Mammary epithelial cell (primary cell): ENCODE measurements at places on chromosomes 13 and 19.

DNA sequence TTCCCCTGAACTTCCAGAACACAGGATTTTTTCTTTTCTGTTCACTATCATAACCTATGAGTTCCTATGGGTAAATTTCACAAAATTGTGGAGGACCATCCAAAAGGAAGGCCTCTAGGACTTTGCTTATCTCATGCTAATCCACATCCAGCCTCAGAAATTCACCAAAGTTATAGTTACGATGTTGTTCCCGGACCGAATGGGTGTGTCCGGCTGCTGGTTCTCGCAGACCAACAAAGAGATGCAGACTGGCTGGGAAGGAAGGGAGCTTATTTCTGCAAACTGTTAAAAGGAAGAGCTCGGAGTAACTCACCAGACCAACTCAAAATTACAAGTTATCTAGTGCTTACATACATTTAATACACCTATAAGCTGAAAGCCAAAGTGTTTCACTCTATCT, 882.9 kb upstream of the SPRY2 start:
- no peak for DNase-seq

GRCh38 chr19:18320865-18321733, 1.8 kb downstream of the LSM4 start:
- DNase-seq, result no peak

- DNase-seq, result no peak
Observed at GRCh38 chr19:40803170-40803856, 4.3 kb downstream of the EGLN2 start.

DNA sequence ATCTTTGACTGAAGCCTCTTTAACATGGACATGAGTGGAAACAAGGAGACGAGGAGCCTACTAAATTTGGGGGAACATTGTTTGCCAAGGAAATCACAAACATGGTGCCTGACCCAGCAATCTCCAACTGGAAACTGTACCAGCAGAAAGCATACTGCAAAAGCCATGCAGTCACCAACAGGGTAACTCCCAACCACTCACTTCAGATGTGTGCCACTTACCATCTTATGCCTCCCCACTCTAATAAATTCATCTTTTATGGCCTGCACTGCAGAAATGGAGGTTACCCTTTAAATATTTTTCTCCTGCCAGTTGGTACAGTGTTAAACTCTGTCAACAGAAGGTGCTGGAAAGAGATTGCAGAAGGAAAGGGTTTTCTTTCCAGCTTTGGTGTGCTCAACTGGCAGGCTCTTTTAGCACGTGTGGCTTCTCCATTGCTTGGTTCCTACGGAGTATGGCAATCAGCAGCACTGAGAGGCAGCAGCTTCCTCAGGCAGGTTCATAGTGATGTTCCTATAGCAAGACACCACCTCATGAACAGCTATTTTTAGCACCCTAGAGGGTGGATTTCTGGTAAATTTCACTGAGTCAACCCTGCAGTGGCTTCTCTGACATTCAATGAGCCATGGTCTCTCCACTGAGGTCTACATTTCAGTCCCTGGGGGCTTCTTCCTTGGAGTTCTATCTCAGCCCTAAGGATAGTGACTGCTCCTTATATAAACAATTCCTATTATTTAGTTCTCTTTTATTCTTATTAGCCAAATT, 21.4 kb downstream of the MIR17HG start:
- DNase-seq, result no peak

DNA sequence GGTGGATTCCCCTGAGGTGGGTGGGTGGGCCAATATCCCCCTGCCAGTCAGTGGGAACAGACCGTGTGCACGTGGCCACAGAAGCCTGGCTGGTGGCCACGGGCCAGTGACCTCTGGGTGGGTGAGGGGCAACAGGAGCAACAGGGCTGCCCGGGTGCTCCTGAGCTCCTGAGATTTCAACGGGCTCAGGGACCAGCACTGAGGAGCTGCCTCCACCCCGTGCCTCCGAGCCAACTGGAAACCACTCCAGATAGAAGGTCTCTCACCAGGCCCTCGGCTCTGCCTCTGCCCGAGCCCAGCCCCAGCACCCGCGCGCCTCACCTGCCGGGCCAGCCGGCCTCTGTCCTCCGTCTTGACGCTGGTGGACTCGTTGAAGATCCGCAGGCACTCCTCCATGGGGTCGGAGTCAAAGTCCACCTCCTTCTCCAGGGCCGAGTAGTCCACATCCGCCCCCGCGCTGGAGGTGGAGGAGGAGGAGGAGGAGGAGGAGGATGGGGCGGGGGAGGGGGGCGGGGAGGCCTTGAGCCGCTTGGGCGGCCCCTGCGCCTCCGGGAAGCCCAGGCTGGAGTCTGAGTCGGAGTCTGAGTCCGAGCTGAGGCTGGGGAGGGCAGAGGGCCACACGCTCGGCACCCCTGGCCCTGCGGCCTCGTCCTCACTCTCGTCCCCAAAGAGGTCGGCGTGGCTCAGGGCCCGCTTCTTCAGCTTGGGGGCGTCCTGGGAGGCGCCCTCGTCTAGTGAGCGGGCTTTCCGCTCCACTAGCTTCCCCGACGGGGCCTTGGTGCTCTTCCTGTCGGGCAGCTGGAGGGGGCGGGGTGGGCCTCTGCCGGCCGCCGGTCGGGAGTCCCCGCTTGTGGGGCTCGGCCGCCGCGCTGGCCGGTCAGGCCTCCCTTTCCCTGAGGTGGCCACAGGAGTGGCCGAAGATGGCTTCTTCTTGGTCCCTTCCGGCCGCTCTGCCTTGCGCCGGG, 14.8 kb upstream of the ATP8B3 start:
- no peak for DNase-seq

- no peak for DNase-seq
Observed at GRCh38 chr13:98536729-98537128, 40.2 kb downstream of the STK24 start.

DNA sequence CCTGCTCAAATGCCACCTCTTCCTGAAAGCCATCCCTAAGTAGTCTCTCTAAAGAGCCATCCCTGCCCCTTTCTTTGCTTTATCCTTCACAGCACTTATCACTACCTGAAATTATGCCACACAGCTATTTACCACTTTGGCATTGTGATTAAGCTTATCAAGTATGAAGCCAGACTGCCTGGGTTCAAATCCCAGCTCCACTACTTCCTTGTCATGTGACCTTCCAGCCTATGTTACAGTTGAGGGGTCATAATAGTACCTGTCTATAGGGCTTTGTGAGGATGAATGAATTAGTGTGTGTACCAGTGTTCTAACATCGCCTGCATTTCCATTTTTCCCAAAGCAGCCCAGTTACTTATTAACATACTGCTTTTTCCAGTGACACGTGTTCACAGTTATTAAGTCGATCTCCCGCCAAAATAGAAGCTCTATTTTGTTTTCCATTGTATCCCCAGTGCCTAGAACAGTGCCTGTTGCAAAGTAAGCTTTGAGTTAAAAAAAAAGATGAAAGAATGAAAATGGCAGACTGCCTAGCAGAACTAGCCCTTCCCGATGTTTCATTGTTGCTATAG, 32.8 kb downstream of the ZSWIM9 start:
- DNase-seq, result no peak

- no peak for DNase-seq
Observed at GRCh38 chr13:97276862-97277269, 54.7 kb downstream of the MBNL2 start.

DNA sequence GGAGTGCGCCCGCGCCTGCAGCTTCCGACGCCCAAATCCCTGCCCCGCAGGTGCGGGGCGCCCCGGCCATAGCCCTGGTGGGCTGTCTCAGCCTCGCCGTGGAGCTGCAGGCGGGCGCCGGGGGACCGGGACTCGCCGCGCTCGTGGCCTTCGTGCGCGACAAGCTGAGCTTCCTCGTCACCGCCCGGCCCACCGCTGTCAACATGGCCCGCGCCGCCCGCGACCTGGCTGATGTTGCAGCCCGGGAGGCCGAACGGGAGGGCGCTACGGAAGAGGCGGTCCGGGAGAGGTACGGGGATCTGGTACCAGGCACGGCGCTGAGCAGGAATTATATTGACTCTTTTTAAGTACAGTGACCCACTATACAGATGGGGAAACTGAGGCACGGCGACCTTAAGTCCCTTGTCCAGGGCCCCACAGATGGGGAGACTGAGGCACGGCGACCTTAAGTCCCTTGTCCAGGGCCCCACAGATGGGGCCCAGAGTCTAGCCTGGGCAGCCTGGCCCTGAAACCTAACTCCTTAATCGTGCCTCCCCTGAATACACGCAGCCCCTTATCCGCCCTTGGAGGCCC, 586 bp downstream of the MRI1 start:
- DNase-seq, result no peak

- DNase-seq, result peak; percentile 19
Observed at GRCh38 chr13:38947054-38947453, 43.6 kb downstream of the STOML3 start.

DNA sequence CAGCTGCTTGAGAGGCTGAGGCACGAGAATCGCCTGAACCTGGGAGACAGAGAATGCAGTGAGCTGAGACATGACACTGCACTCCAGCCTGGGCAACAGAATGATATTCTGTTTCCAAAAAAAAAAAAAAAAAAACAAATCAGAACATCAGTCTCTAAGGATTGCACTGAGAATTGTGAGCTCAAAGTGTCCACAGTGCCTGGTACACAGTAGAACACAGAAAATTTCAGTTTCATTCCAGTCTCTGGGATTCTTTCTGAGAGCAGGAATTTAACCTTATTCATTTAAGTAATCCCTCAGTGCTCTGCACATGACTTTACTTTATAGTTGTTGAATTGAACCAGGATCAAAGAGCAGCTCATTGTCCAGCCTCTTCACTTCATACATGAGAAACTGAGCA, 25.9 kb upstream of the GATAD2A start:
- DNase-seq, result no peak

DNA sequence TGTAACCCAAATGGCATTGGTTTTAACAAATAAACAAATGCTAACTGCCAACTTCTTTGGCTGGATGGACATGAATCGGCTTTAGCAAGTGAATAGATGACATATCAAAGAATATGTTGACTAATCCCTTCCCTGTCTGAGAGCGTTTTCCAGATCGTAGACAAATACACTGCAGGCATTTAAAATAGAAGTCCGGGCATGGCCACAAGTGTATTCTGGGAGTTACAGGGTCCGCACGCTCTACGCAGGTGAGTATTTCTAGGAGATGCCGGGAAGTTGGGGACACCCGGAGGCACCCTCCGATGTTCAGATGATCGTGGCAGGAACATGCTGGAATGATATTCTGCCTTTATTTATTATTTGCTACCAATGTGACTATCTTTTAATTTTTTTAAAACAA, 53.2 kb upstream of the ZNF536 start:
- no peak for DNase-seq

GRCh38 chr19:16202320-16203255, 4.9 kb downstream of the AP1M1 start:
- no peak for DNase-seq

GRCh38 chr19:29926031-29926430, 16.0 kb upstream of the URI1 start:
- DNase-seq, result no peak

DNA sequence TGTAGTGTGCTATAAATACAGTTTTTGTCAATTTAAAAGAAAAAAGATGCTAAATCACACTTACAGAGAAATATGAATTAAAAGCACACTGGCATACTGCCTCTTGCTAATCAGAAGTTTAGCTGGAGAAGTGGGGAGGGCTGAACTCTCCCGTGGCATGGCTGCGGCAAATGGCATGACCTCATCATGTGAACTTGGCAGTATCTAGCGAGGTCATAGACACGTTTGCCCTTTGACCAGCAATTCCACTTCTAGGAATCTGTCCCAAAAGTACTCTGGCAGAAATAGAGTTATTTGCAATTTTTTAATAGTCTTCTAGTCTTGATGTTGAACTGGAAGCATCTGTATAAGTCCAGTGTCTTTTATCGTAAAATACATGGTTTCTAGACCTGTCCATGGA, 42.0 kb upstream of the MCF2L start:
- no peak for DNase-seq

DNA sequence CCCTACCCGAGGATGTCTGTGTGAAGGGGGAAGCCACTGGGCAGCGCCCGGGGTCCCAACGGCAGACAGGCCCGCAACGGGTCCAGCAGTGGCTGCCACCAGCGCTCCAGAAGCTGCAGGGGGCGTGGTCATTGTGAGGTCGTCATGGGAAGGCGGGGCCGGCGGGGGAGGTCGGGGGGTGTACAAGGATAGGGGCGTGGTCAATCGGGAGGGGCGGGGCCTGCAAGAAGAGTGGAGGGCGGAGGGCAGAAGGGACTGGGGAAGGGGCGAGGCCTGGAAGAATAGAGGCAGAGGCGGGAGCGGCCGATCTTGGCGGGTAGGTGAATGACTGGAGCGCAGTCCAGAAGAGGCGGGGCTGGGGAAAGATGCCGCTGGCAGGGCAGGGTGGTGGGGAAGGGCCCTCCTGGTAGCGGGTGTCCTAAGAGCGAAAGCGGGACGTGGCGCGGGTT, 4.4 kb downstream of the FUZ start:
- peak; percentile 44 for DNase-seq

- DNase-seq, result peak; percentile 9
Observed at GRCh38 chr13:109480011-109480955, 306.1 kb downstream of the IRS2 start.

GRCh38 chr13:79531542-79532254, 50.7 kb downstream of the NDFIP2 start:
- no peak for DNase-seq

- no peak for DNase-seq
Observed at GRCh38 chr13:72146816-72147215, 279.8 kb upstream of the DACH1 start.

DNA sequence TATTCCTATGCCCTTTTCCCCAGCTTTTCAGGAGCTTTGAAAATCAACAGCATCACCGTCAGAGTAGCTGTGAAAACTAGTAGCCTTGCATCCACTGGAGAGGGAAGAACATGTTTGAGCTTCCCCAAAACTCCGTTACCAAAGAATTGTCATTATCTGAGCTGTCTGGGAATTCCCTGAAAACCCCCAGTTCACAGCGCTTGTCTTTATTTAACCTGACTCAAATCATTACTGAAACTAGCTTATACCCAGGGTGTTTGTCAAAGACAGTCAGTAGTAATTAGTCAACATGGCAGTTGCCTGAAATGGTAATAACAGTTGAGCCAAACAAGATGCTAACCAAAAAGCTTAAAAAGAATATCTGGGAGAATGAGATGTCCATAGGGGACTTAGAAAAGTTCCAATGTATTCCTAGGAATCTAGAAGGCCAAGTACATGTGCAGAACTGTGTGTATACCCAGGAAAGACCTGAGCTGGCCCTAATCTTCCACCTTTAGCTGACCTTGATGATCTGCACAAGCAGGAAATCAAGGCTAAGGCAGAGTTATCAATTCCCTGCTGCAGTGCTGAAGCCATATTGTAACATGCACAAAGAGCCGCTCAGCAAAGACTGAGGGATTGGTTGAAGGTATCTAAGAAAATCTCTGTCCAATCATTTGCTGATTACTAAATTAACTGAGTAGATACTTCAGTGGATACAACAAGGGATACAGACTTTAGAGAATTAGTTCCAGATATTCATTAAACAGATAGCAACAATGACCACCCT, 130.8 kb downstream of the KL start:
- DNase-seq, result peak; percentile 6

DNA sequence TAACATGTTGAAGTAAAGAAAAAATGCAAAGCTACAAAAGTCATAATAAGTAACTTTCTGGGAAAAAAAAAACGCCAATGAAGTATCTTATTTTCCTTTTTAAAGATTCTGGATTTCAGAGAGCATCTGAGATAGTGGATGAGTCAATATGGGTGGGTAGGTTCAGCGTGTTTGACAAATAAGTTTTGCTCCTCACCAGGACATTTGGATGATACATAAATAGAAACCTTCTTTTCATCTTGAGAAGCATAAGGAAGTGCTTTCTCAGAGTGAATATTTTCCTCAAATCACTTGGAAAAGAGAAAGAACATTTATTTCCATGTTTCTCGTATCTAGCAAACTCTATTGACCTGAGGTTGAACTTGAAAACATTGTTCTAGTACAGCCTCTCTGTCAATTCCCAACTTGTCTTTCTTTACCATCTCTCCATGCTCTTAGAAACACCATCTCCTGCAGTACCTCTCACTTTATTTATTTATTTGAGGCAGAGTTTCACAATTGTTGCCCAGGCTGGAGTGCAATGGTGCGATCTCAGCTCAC, 463.2 kb downstream of the KLF5 start:
- DNase-seq, result no peak
